T-helper 2 cell treated with Interferon-gamma antibody and Interleukin-4, amounts not matched to agents 100 ng/mL and 5 ng/mL, for 36 hours (primary cell): ENCODE measurements at places on chromosomes 2 and 18. TPM values are rescaled to one million over a fixed set of nuclear protein-coding genes. Genes with fewer than 3 reads are reported as not detected.

Gene ZSWIM2
- total RNA-seq = not detected in 2 replicates

Gene ANKRD44
- 214 and 234 TPM in 2 replicates for total RNA-seq

Gene MSTN
- not detected in 2 replicates for total RNA-seq

Gene DSG4
- not detected in 2 replicates for total RNA-seq

Gene CFAP65
- total RNA-seq = not detected in 2 replicates

Gene CNGA3
- total RNA-seq = not detected in 2 replicates

Gene GBX2
- not detected in 2 replicates for total RNA-seq

Gene POMC
- total RNA-seq = 3.0 and 4.1 TPM in 2 replicates

Gene DYNAP
- not detected in 2 replicates for total RNA-seq

Gene SUCLG1
- total RNA-seq = 73.6 and 75.6 TPM in 2 replicates

Gene UPP2
- not detected in 2 replicates for total RNA-seq

Gene AQP12A
- not detected in 2 replicates for total RNA-seq

Gene ONECUT2
- total RNA-seq = not detected in 2 replicates

Gene SCN2A
- 0.30 and 0.43 TPM in 2 replicates for total RNA-seq

Gene CLHC1
- 13.6 and 14.6 TPM in 2 replicates for total RNA-seq

Gene BOLL
- not detected in 2 replicates for total RNA-seq

Gene MARCO
- not detected in 2 replicates for total RNA-seq

Gene CDK5R2
- not detected in 2 replicates for total RNA-seq

Gene REG1A
- not detected in 2 replicates for total RNA-seq

Gene TLK1
- 96.0 and 101 TPM in 2 replicates for total RNA-seq

Gene NEU2
- not detected in 2 replicates for total RNA-seq

Gene GEN1
- 41.8 and 45.4 TPM in 2 replicates for total RNA-seq

Gene IL1RL1
- total RNA-seq = 2.4 and 3.0 TPM in 2 replicates

Gene RBM44
- 0.84 and 0.93 TPM in 2 replicates for total RNA-seq

Gene SEMA4C
- total RNA-seq = 27.4 and 29.7 TPM in 2 replicates

Gene CD207
- total RNA-seq = not detected in 2 replicates

Gene TMBIM1
- total RNA-seq = 86.1 and 89.3 TPM in 2 replicates

Gene LCT
- total RNA-seq = 0.64 and 0.86 TPM in 2 replicates

Gene PROM2
- 0.34 and 0.48 TPM in 2 replicates for total RNA-seq

Gene FAP
- not detected in 2 replicates for total RNA-seq

Gene ABCA12
- total RNA-seq = not detected in 2 replicates

Gene HTR2B
- total RNA-seq = 1.2 and 1.3 TPM in 2 replicates

Gene CNDP1
- 0.25 TPM in 1 of 2 replicates, not detected in the other for total RNA-seq

Gene AP1S3
- 8.8 and 10.8 TPM in 2 replicates for total RNA-seq

Gene NOSTRIN
- not detected in 2 replicates for total RNA-seq

Gene ATP6V1C2
- total RNA-seq = not detected in 2 replicates

Gene WDR75
- total RNA-seq = 57.3 and 58.5 TPM in 2 replicates

Gene GAREM2
- total RNA-seq = 4.1 and 5.3 TPM in 2 replicates

Gene SFTPB
- not detected in 2 replicates for total RNA-seq

Gene CHRND
- not detected in 2 replicates for total RNA-seq

Gene HDHD2
- total RNA-seq = 40.3 and 41.0 TPM in 2 replicates

Gene RHBDD1
- total RNA-seq = 30.4 and 33.3 TPM in 2 replicates

Gene TEKT4
- 0.39 and 0.59 TPM in 2 replicates for total RNA-seq

Gene NAPG
- 31.4 and 32.0 TPM in 2 replicates for total RNA-seq

Gene GPR39
- total RNA-seq = not detected in 2 replicates

Gene LYG2
- not detected in 2 replicates for total RNA-seq

Gene TYW5
- total RNA-seq = 9.9 and 10.2 TPM in 2 replicates

Gene SP9
- total RNA-seq = not detected in 2 replicates

Gene LRRC30
- total RNA-seq = not detected in 2 replicates

Gene NXPH2
- not detected in 2 replicates for total RNA-seq

Gene CRIM1
- total RNA-seq = 3.1 and 4.3 TPM in 2 replicates

Gene PELI1
- total RNA-seq = 22.3 and 24.1 TPM in 2 replicates
